ENCODE measurements at places on chromosomes 2 and 18.

DNA sequence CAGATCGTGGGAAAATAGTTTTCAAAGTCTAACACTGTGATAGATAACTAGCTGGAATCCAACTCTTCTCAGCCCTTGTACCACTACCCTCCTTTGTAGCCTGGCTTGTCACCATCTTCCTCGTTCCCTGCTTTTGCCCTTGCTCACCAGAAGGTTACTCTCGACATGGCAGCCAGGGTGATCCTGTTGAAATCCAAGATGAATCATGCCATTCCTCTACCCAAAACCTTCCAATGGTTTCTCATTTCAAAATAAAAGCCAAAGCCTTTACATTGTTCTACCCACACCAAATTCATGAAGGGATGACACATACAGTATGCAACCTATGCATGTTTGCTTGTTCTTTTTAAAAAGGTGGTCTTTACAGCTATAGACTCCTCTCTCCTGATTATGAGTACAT, 45.7 kb downstream of the STAT4 start:
- DNase-seq = no peak

GRCh38 chr2:48482769-48483168, 47.2 kb upstream of the STON1 start:
- no peak for DNase-seq

DNA sequence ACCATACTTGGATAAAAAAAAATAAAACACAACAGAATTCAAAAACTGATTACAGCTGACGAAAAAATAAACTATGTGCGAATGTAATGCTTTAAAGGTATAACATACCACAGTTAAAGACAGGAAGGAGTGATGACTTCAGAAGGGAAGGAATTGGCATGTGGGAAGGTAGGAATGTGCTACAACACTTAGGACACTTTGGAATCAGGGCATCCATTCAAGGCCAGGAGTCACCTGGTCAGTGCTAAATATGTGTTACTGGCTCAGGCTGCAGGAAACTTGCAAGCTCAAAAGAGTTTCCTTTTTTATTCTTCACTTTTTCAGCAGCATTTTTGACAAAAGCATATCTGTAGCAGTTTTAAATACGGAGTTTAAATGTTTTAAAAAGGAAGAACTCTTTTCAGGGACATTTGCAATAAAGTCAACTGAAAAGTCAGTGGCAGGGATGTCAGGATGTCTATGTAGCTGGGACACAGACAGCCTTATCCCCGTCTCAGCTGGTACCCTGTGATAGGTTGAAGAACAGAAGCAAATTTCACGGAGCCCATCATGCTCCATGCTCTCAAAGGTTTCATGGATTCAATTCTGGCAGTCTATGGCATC, 138.0 kb upstream of the KLHL14 start:
- no peak for DNase-seq

- no peak for DNase-seq
Measured at GRCh38 chr2:85705680-85706039, 11.5 kb downstream of the GNLY start.

GRCh38 chr2:37391711-37392110, 47.3 kb downstream of the QPCT start:
- DNase-seq = no peak

DNA sequence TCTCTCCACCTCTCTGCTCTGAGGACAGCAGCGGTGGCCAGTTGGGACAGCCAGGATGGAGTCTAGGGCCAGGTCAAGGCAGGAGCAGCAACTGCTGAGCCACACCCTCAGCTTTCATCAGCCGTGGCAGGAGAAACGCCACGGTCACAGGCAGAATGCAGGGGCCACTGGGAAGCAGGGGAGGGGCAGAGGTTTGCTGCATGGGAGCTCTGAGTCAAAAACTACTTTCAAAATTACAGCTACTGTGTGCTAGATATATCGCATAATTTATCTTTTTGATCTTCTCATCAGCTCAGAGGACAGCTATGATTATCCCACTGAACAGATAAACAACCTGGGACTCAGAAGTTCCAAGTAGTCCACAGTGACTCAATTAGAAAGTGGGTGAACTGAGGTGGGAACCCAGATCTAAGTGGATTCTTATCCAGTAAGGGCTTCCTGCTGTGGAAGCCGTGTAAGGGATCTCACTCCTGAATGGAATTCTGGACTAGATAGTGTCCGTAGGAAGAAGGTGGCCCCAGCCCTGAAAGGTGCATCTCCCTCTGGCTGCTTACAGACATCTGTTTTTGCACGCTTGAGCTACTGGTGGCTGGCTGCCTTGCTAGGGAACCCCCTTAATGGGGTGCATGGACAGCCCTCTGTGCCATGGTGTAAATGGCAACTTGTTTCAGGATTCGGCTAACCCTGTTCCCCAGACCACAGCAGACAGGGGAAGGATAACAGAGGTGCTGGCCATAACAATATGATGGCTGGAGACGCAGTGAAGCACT, 194.6 kb upstream of the SMAD2 start:
- DNase-seq = no peak

- no peak for DNase-seq
Measured at GRCh38 chr2:99644419-99644787, 154.6 kb upstream of the REV1 start.

GRCh38 chr18:79320216-79320850, 75.4 kb upstream of the NFATC1 start:
- DNase-seq = no peak

GRCh38 chr2:176455816-176456291, 186.6 kb downstream of the MTX2 start:
- DNase-seq = no peak

DNA sequence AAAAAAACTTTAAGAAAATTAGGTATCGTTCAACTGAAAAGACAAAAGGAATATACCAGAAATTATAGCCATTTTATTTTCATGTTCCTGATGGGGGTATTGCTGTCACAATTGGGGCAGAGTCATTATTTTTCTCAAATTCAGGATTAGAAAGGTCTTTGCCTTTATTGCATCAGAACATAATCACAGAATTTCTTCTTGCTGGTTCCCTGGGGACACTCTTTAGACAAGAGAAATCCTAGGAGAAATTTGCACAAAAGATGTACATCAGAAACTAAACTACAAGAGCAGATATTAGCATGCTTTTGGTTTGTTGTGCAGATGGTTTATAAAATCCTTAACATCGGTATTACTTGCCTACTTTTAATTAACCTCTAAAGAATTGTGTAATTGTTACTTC, 103.2 kb downstream of the NCOA1 start:
- DNase-seq = no peak

DNA sequence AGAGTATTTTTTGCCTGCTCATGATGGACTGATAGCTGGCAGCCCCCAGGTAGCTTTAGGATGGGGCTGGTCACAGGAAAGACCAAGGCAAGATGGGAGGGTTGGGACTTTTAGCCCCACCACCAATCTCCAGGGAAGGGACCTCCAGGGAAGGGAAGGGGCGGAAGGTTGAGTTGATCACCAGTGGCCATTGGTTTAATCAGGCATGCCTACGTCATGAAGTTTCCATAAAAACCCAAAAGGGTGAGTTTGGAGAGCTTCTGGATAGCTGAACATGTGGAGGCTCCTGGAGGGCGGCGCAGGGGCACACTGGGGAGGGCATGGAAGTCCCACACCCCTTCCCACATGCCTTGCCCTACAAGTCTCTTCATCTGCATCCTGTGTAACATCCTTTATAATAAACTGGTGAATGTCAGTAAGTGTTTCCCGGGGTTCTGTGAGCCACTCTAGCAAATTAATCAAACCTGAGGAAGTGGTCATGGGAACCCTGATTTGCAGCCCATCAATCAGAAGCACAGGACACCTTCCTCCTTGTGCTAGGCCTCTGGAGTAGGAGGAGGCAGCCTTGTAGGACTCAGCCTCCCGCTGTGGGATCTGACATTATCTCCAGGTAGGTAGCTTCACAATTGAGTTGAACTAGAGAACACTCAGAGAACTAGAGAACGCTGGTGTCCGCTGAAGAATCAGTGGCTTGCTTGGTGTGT, 30.3 kb downstream of the RAB31 start:
- DNase-seq = no peak

DNA sequence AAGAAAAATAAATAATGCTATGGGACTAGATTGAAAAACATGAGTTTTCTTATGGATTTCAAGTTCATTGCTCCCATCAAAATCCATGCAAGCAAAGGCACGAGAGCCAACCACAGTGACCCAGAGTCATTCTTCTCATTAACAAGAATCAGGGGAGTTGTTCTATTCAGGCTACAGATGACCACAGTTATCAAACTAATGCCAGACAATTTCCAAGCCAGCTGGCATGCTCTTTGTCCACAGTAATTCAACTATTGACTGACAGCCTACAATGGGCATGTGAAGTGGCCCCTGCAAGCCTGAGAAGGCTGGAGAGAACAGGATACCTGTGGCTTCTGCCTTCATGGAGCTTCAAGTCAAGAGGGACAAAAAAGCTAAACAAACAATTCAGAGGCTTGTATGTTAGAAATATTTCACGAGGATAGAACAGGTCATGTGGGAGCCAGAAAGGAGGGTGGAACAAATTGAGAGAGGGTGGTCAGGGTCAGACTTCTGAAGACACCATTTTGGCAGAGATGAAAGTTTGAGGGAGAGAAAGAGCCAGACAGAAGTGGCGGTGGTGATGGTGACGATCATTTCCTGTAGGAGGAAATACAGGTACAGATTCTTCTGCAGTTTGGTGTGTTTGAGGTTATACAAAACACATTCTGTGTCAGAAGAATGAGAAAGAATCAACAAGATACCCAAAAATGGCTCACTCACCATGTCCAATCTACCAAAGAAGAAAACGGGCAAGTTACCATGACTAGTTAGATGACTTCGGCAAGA, 732.4 kb downstream of the RNF144A start:
- DNase-seq = no peak

DNA sequence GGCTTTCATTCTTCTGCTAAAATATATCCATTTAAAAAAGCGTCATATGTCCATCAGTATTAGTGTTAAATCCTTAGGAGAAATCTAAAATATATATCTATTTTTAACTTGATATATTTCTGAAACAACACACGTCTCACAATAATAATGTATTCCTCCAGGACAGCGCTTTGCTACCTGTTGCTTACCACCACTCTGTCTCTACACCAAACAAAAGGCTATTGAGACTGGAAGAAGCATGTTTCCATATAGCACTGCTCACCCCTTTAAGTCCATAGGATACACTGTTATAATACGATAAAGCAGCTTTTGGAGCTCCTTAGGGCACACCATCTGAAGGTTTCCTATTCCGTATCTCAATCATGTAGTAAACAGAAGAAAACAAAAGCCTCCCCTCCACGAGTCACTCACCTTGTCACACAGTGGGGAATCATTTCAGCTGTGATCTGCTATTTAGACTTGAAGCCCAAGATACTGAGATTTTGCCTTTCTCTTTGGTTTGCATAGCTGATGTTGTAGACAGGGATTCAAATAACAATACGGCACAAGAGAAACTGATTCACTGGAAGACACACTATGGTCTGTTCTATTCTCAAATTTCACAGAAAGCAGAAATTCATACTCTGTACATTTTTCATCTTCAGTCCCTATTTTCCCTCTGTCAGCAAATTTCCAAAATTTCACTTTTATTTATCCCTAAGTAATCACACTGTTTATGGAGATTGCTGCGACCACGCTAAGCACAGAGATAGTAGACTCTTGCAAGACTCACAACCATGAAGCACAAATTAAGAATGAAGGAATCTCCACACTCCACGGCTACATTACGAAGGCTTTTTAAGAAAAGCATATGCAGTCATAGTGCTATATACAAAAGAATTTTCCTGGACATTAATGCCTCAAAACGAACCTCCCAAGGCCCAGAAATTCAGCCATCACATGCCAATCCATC, 187.1 kb downstream of the TCF4 start:
- DNase-seq = no peak

- DNase-seq = no peak
Measured at GRCh38 chr2:156189143-156189542, 143.4 kb downstream of the NR4A2 start.

GRCh38 chr2:181371782-181372645, 85.2 kb upstream of the ITGA4 start:
- no peak for DNase-seq
